Cerebellum (tissue), 4 donors: ENCODE measurements at places on chromosomes 2 and 18.
A peak's percentile ranks its signal among the peaks of the same experiment; 100 is the strongest.

GRCh38 chr18:44537526-44537925 lies 143.2 kb upstream of the SETBP1 start:
- DNase-seq: no peak

DNA sequence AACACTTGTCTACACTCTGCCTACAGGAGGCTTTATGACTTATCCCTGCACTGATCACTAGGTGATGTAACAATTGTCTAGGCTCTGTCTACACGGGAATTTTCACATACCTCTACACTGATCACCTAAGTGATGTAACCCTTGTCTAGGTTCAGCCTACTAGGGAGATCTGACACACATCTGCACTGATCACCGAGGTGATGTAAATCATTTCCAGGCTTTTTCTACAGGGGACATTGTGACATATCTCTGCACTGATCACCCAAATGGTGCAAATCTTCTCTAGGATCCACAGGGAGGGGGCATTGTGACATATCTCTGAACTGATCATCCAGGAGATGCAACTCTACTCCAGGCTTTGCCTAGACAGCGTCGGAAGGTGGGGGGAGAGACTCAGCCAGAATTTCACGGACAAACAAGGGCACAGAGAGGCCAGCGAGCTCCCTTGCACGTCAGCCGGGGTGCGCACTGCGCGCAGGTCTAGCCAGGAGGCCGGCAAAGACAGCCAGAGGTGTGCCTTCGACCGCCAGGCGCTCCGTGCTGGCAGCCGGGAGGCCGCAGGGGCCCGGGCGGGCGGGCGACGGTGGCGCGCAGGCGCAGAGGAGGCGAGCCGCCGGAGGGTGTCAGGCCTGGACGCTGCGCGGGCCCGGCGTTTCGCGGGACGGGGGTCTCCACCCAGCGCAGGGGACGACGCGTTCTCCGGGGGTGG lies 46.9 kb upstream of the USP14 start:
- peak; percentile 73 for DNase-seq

DNA sequence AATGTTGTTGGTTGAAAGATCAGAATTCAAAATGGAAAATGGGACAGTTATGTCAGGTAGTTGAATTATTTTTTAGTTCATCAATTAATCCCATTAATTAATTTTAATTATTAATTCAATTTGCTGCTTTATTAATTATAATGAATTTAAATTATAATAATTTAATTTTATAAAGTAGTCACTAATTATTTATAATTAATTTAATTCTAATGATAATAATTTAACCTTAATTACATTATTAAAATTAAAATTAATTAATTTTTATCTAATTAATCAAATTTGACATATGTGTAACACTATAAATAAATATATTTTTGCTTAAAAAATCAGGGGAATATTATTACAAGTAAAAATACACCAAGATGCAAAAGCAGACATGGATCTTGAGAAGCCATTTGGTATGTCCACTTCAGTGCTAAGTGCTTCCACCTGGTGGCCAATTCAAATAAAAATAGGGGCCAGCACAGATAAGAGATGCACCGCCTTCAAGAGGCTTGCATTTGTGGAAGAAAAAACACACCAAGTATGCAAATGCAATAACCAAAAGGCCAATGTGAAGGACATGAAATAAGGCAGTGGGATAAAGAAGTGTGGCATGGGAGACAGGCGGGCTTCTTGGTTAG lies 73.2 kb downstream of the MBP start:
- DNase-seq: no peak

- no peak for DNase-seq
Observed at GRCh38 chr2:15818318-15818753, 122.0 kb upstream of the MYCN start.

- DNase-seq: no peak
Observed at GRCh38 chr18:35974181-35974580, 1.7 kb downstream of the RMP24 start.

- DNase-seq: no peak
Observed at GRCh38 chr18:27109451-27109850, 75.7 kb downstream of the CHST9 start.

- no peak for DNase-seq
Observed at GRCh38 chr2:19488009-19488691, 129.7 kb upstream of the OSR1 start.

GRCh38 chr2:38330754-38331153 lies 46.3 kb downstream of the ATL2 start:
- no peak for DNase-seq

DNA sequence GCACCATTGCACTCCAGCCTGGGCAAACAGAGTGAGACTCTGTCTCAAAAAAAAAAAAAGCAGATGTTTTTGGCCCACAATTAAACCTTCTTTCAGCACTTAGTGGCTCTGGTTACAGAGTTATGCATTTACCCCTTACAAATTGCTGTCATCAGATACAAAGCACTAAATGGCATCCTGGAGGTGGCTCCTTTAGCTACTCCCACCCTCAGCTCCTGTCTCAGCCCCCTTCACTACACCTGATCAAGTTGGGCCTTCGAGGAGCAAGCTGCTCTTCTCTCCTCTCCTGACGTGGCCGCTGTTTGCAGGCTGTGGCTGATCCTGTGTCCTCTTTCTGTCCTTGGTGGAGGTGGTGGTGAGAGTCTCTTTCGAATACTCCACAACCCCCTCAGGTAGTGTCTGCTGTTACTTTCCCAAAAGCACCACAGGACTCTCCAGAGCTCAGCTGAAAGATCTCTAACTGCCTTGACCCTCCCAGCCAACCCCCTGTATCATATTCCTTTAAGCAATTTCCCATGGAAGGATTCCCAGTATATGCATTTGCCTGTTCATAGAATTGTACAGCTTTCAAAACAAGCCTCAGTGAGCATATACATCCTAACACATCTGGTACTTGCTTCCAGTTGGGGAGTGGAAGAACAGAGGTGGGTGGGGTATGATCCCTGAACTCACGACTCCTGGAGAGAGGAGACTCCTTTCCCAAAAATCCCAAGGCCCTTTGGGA lies 285.9 kb downstream of the CLIP4 start:
- no peak for DNase-seq

DNA sequence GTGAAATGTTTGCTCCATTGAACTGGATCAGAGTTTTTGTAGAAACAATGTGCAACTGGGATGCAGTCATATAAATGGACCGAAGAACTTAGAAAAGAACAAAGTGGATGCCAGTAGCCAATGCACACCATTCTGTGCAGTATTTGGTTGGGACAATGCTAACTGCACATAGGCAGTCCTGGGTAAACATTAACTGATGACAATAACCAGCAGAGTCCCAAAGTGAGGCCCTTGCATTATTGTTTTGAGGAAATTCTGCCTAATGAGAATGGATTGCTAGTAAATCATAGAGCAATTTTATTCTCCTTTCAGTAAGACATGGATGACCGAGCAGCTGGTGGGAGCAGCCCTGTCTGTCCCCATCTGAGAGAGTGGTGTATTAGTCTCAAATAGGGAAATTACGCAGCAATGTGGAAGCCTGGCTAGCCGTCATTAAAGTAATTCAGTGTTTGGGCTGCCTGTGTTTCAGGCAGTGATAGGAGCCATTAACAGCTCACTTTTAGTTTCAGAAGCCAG lies 94.9 kb downstream of the KCTD1 start:
- DNase-seq: no peak

- no peak for DNase-seq
Observed at GRCh38 chr2:1736997-1737480, 7.3 kb downstream of the PXDN start.

GRCh38 chr18:12858991-12859390 lies 25.0 kb downstream of the PTPN2 start:
- DNase-seq: no peak

GRCh38 chr2:207825978-207826377 lies 56.3 kb upstream of the FZD5 start:
- no peak for DNase-seq

DNA sequence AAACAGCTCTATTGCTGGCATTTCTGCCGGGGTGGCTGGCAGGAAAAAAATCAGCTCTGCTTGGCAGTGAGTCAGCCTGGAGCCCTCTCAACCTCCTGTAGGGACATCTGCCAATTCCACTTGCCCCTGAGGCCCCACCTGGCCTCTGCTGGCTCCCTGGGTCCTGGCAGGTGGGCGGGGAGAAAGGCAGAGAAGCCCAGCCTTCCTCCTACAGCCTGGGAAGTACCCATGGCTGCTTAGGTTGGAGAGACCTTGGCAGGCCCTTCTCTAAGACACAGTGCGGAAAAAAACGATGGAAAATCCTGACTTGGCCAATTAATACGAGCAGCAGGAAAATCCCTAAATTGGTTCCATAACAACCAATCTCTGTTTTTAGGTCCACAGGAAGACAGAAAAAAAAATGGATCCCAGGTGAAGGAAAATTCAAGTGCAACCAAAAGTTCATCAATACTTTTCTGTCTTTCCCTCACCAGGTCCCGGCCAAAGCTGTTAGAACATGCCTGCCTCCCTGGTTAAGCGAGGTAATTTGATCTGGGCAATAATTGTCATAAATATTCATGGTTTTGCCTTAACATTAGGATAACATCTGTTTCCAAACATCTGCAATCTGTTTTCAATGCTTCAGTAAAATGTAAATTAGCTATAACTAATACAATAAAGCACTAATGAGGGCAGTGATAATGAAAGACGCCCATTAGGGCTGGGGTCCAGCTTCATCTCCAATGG lies 245.9 kb downstream of the TFCP2L1 start:
- DNase-seq: peak; percentile 9
